Fibroblast of lung (primary cell): ENCODE measurements at places on chromosomes 7 and 10. TPM values are rescaled to one million over a fixed set of nuclear protein-coding genes. Genes with fewer than 3 reads are reported as not detected.

The LRIT1 gene
- total RNA-seq, result not detected in 2 replicates

The SFRP5 gene
- not detected in 2 replicates for total RNA-seq

The NUTM2D gene
- 1.0 and 1.3 TPM in 2 replicates for total RNA-seq

The R3HCC1L gene
- total RNA-seq, result 14.6 and 19.5 TPM in 2 replicates

The C1QL3 gene
- total RNA-seq, result 0.17 TPM in 1 of 2 replicates, not detected in the other

The TMEM229A gene
- total RNA-seq, result not detected in 2 replicates

The PSTK gene
- 5.9 and 6.4 TPM in 2 replicates for total RNA-seq

The LLCFC1 gene
- total RNA-seq, result not detected in 2 replicates

The MACC1 gene
- 0.26 and 0.33 TPM in 2 replicates for total RNA-seq

The ARHGEF35 gene
- 0.51 and 5.4 TPM in 2 replicates for total RNA-seq

The LIPJ gene
- under 0.01 and 0.26 TPM in 2 replicates for total RNA-seq

The SGCE gene
- 93.2 and 106 TPM in 2 replicates for total RNA-seq

The ASB4 gene
- total RNA-seq, result not detected in 2 replicates

The LIPM gene
- not detected in 2 replicates for total RNA-seq

The ADARB2 gene
- not detected in 2 replicates for total RNA-seq

The ADRB1 gene
- not detected in 2 replicates for total RNA-seq

The NKX2-3 gene
- total RNA-seq, result not detected in 2 replicates

The DNAJB12 gene
- 20.5 and 26.3 TPM in 2 replicates for total RNA-seq

The CC2D2B gene
- total RNA-seq, result 0.26 and 0.33 TPM in 2 replicates

The CDK5 gene
- total RNA-seq, result 25.9 and 27.7 TPM in 2 replicates

The SP8 gene
- not detected in 2 replicates for total RNA-seq

The AS3MT gene
- total RNA-seq, result 8.1 and 10.5 TPM in 2 replicates

The NRCAM gene
- 2.1 and 3.1 TPM in 2 replicates for total RNA-seq

The IFIT1B gene
- under 0.01 TPM in 1 of 2 replicates, not detected in the other for total RNA-seq

The TFR2 gene
- under 0.01 TPM in 1 of 2 replicates, not detected in the other for total RNA-seq

The PTER gene
- total RNA-seq, result 10.4 and 11.0 TPM in 2 replicates

The SLC13A1 gene
- total RNA-seq, result not detected in 2 replicates

The RELN gene
- total RNA-seq, result 0.33 and 1.8 TPM in 2 replicates

The MDH2 gene
- total RNA-seq, result 29.5 and 49.4 TPM in 2 replicates

The HSPA12A gene
- 9.5 and 15.7 TPM in 2 replicates for total RNA-seq

The DKK1 gene
- 54.4 and 80.6 TPM in 2 replicates for total RNA-seq

The IFIT5 gene
- total RNA-seq, result 27.7 and 32.7 TPM in 2 replicates

The PRRT4 gene
- total RNA-seq, result under 0.01 and 0.26 TPM in 2 replicates

The PLPP4 gene
- total RNA-seq, result 0.26 and 1.2 TPM in 2 replicates

The CCZ1B gene
- total RNA-seq, result 40.1 and 44.4 TPM in 2 replicates

The DIP2C gene
- 12.6 and 18.3 TPM in 2 replicates for total RNA-seq

The SMO gene
- total RNA-seq, result 12.6 and 23.6 TPM in 2 replicates

The SND1 gene
- 172 and 174 TPM in 2 replicates for total RNA-seq

The HOXA13 gene
- total RNA-seq, result not detected in 2 replicates

The FAM25A gene
- total RNA-seq, result not detected in 2 replicates

The GRID1 gene
- total RNA-seq, result 0.33 and 0.51 TPM in 2 replicates
